Renal cortical epithelial cell (primary cell): ENCODE measurements at places on chromosomes 12 and 14. TPM values are rescaled to one million over a fixed set of nuclear protein-coding genes. Genes with fewer than 3 reads are reported as not detected.

Gene DERA
- total RNA-seq: 102 and 236 TPM in 2 replicates

Gene HOXC10
- 1.6 and 15.3 TPM in 2 replicates for total RNA-seq

Gene RBM25
- total RNA-seq: 22.1 and 47.2 TPM in 2 replicates

GRCh38 chr12:28369483-28369882 lies 179.2 kb downstream of the CCDC91 start:
- no peak for DNase-seq

- DNase-seq: no peak
Measured at GRCh38 chr14:76829650-76830421, 3.6 kb downstream of the LRRC74A start.

Gene SRRM4
- total RNA-seq: under 0.01 TPM in 1 of 2 replicates, not detected in the other

- DNase-seq: no peak
Measured at GRCh38 chr12:41636653-41637052, 448.5 kb downstream of the PDZRN4 start.

DNA sequence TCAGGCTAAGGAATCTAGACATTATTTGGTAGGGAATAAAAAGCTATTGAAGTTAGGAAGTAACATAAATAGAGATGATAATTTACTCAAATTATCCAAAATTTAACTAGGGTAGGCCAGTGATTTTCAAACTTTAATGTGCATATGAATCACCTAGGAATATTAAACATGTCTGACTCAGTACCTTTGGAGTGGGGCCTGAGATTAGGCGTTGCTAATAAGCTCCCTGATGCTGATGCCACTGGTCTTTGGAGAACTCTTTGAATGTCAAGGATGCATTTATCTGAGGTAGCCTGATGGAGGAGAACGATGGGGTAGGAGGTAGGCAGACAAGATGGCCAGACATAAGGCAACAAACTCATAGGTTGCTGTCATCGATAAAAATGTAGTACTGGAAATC lies 33.2 kb downstream of the EFCAB11 start:
- DNase-seq: no peak

DNA sequence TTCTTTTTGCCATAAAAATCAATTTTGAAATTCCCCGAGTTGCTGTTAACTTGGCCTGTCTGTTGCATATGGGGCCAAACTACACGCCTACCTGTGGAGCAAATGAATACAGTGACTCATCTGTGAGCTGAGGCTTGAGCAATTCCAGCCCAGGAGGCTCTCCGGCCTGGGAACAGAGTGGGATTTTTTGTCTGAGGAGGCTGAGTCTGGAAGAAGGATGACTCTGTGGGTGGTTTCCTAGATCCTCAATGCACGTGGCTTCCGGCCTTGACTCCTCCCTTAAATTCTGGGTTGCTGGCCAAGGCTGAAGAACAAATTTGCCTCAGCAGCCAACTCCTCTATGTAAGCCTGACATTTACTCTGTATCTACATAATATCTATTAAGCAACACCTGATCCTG lies 124.1 kb downstream of the SSPN start:
- DNase-seq: peak; percentile 98

DNA sequence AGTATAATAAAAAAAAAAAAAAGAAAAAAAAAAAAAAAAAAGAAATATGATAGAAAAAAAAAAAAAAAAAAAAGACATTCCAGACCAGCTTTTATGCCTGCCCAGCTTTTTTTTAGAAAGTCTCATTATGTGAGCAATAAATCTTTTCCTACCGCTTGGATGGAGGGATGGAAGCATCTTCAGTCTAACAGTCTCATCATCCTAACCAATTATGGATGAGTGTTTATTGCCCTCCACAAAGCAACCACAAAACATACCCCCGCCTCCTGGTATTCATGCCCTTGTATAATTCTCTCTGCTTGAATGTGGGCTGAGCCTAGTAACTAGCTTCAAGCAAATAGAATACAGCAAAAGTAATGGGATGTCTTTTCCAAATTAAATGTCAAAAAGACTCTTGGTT lies 33.7 kb upstream of the ADAMTS20 start:
- no peak for DNase-seq

Gene FOXA1
- total RNA-seq: 0.40 and 8.2 TPM in 2 replicates

Gene GALNT16
- 1.1 TPM in 1 of 2 replicates, not detected in the other for total RNA-seq

DNA sequence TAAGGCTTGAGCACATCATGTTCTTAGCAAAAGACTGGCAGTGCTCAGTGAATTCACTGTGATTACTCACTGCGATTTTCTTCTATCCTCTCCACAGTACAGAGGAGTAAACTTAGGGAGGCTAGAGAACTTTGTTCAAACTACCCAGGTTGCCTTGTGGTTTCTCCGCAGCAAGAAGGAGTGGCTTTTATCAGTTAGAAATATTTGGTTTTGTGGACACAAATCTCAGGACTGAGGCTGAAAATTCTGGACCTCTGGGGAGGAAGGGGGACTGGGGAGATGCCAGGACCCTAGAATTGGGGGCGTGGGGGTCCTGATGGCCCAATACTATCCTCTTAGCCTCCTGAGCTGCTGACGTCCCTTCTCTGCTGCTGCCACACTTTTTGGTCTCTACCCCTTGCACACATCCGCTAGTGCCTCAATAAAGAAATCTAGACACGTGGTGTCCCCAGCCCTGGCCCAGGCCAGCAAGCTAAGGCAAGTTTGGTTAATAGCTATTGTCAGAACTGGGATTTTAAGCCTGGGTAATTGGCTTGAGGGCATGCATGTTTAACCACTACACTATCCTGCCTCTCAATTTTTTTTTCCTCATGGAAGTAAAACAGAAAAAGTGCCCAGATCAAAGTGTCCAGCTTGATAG lies 842 bp downstream of the OAS2 start:
- DNase-seq: no peak

Gene PRR4
- 1.4 and 2.3 TPM in 2 replicates for total RNA-seq

DNA sequence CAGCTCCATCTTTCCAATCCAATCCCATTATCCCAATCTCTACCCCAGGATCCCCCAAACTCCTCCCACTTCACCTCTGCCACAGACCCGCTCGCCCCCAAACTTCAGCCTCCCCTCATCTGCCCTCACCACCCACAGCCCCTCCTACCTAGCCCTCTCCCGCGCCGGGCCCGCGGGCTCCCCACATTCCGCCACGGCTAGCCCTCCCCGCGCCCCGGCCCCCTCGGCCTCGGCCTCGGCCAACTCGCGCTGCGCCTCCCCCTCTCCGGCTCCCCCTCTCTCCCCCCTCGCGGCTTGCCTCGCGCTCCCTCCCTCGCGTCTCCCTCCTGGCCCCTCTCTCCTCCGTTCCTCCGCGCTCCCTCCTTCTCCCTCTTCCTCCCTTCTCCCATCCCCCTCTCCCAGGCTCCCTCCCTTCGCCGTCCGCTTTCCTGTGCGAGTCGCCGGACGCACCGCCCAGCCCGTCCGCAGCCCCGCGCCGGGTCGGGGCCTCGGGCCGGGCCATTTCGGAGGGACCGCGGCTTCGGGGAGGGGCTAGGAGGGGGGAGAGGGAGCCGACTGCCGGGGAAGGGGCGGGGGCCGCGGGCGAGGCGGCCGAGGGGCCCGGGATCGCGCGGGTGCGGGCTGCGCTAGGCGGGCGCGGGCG lies at the start of gene ATN1:
Gene ATN1 (plus strand): TSS at position 581 of the 643 bp plus-strand sequence. CDS start 6,043 bp downstream, outside the sequence.
- peak; percentile 41 for DNase-seq

DNA sequence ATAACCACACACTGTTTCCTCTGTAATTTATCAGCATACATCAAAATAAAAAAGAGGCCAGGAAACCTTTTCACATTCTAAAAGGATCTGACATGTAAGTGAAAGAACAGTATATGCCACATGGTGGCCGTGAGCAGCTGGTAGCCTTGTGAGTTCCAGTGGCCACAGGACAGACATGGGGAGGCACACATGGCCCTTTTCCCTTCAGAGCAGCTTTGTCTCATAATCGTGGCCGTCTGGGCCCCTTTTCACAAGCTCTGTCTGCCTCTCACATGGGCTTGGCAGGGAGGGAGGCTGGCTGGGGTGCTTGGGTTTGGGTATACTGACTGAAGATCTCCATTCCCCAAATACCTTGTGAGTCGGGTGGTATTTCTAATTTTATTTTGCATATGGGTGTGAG lies 1.5 kb upstream of the ZDHHC22 start:
- no peak for DNase-seq

Gene TSPAN11
- 1.0 TPM in 1 of 2 replicates, not detected in the other for total RNA-seq

DNA sequence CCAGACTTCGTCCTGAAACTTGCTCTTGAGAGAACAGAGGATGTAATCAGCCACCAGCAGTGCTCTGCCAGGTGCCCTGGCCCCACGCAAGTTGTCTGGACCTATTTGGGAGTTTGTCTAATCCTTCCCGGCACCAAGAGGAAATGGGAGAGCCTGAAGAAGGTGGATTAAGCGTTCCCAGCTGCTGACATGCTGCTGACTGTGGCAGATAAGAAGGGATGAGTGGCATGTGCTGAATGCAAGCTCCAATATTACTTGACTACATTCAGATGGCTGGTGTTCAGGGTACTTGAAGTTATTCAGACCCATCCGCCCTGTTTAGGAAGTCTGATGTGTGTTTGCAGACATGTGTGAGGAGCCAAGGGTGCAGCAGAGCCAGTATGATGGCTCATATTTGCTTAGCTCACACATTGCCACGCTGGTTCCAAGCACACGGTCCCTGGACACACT lies 440.6 kb upstream of the CCDC196 start:
- DNase-seq: no peak

GRCh38 chr12:51011955-51012354 lies 14.2 kb downstream of the SLC11A2 start:
- peak; percentile 72 for DNase-seq

DNA sequence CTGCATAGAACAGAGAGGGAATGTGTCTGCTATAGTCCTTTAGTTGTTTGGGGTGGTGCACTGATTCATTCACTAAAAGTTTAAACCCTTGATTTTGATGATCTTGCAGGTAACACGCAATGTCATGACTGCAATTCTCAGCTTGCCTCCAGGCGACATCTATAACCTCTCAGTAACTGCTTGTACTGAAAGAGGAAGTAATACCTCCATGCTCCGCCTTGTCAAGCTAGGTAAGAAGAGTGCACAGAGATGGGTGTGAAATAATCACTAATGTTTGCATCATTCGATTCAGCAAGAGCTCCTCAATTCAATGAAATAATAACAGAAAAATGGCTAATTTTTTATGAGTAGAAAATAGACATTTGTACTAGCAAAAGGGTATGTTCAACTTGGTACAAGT lies 203.7 kb downstream of the PTPRO start:
- no peak for DNase-seq

- DNase-seq: peak; percentile 10
Measured at GRCh38 chr12:8081251-8081920, 688 bp upstream of the NECAP1 start.

DNA sequence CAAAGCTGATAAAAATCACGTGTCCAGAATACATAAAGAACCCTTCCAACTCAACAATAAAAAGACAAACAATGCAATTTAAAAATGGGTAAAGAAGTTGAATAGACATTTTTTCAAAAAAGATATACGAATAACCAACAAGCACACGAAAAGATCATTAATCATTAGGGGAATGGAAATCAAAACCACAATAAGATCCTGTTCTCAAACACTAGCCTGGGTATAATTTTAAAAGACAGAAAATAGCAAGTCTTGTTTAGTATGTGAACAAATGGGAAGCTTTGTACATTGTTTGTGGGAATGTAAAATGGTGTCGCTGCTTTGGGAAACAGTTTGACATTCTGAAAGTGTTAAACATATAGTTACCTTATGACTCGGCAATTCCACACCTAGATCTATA lies 86.3 kb upstream of the LMNTD1 start:
- no peak for DNase-seq

DNA sequence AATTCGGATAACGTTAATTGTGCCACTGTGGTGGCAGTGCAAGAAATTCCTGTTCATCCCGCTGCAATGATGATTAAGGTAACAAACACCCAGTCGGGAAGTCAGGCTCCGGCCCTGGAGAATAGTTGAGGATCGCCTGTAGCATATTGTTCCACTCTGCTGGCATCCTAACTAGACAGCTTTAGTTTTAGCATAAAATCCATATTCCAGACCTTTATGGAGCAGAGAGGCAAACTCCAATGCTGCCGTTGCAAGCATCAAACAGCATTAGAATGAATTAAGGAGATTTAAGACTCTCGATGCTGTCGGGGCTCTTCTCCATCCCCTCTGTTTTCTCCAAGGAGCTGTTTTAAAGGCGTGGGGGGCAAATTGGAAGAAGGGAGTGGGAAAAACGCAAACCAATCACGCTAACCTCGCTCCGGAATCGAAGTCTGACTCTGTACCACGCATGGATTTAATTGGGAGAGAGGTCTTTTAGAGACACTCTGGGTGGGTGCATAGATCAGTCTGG lies 660.4 kb downstream of the VRK1 start:
- no peak for DNase-seq

- DNase-seq: no peak
Measured at GRCh38 chr14:24853446-24853845, 196.5 kb downstream of the STXBP6 start.

Gene FBLN5
- 3.0 TPM in 1 of 2 replicates, not detected in the other for total RNA-seq

- DNase-seq: peak; percentile 39
Measured at GRCh38 chr14:54343272-54344121, 53.3 kb upstream of the CDKN3 start.

Gene MIP
- total RNA-seq: 0.15 TPM in 1 of 2 replicates, not detected in the other

GRCh38 chr12:64598831-64599230 lies 11.5 kb upstream of the RASSF3 start:
- no peak for DNase-seq

- no peak for DNase-seq
Measured at GRCh38 chr14:52312931-52313355, 1.2 kb upstream of the PTGER2 start.

DNA sequence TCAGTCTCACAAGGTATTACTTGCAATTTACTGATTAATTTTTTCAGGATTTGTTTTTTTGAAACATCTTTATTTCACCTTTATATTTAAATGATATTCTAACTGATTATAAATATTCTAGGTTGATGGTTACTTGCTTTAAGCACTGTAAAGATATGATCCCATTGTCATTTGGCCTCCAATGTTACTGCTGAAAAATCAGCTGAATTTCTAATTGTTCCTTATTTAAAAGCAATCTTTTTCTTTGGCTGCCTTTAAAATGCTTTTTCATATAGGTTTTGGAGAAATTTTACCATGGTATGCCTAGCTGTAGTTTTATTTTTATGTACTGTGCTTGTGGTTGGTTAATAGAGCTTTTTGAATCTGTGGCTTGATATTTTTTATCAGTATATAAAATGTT lies 275.6 kb upstream of the PPFIA2 start:
- DNase-seq: no peak
